Esophagus muscularis mucosa (tissue), 4 donors: ENCODE measurements at places on chromosomes 5 and 9. TPM values are rescaled to one million over a fixed set of nuclear protein-coding genes. Genes with fewer than 3 reads are reported as not detected.

- no peak for DNase-seq
These were observed 7.4 kb downstream of the MEF2C start for GRCh38 chr5:88875341-88876234.

GRCh38 chr5:124707520-124707919 is 38.9 kb downstream of the ZNF608 start:
- no peak for DNase-seq

DNA sequence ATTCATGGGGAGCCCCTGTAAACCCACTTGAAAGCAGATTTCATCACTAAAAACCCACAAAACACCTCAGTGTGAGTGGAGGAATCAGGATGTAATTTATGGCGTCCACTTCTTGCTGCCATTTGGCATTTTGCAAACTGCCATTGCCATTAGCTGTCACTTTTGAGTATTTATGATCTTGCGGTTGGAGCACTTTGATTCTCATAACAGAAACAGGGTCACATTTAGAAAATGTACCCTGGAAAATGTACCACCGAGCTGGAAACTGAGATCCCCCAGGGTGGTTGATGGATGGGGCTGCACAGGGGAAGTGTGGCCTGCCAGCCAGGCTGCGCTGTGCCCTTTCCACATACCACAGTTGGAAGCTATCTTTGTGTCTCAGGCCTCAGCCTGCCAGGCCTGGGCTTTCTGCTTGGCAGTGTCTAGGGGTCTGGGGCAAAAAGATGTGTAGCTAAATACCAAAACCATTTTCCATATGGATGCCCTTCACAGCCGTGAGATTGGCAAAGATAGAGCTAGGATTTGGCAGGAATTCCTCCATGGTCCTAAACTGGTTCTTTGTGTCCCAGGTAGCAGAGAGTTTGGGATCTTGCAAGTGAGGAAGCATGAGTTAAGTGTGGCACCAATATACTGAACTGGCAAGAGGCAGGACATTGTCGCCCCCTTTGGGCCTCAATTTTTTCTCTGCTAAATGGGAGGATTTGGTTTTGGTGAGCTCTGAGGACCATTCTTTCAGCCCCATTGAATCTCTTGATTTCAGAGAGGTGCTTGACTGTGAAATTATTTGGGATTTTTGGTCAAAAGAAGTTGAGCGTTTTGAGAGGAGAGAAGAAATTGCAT is 46.2 kb downstream of the GALNT10 start:
- peak; percentile 55 for DNase-seq

- no peak for DNase-seq
These were observed 41.6 kb upstream of the SLC36A2 start for GRCh38 chr5:151388960-151389359.

DNA sequence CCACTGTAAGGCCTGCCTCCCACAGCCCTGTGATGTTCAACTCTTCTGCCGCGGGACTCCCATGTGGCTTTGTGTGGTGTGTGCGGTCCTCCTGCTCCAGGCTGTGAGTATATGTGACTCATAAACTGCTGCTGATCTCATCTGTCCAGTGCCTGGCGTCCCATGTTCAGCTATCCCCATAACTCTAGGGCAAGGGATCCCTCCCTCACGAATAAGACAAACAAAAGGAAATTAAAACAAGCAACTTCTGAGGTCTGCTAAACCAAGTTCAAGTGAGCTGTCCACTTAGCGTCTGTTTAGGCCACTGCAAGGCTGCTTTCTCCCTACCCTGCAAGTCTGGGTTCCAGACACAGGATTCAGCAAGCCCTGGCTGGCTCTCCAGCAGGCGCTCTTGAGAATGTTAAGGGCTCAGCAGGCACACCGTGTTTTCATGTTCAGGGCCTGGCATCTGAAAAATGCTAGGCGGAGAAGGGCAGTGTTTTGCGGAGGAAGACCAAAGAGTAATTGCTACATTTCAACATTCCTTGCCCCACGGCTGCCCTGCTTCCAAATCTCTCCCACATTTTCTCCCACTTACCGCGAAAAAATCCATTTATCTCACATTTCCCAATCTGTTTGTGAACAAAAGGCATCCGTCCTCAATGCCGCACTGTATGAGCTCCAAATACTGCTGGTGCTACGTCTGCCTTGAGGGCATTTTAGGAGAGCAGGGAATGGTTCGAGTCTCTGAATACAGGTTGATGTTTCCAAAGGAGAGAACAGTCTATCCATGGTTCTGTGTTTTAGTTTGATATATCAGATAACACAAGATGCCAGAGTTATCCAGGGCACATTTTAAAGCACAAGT is 280.2 kb downstream of the SEMA5A start:
- DNase-seq: no peak

DNA sequence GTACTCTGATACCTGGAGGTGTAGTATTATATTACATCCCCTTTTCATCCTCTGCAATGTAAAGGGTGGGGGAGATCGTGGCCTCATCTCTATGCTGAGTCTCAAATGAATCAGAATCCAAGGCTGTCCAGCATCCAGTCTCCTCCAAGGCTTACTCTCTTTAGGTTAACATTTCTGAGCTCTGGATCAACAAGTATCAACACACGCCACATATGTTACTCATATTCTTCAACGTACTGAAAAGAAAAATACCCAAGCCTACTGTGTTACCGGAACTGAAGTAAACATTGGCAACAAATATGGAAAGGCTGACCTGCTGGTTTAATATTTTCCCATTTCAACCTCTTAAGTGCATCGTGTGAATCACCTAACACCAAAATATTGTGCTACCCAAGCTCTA is 241.8 kb downstream of the GAS1 start:
- DNase-seq: peak; percentile 26

- no peak for DNase-seq
These were observed 89.5 kb upstream of the GRIA1 start for GRCh38 chr5:153400931-153401330.

GRCh38 chr9:82939451-82939850 is 123.5 kb downstream of the RASEF start:
- DNase-seq: no peak

DNA sequence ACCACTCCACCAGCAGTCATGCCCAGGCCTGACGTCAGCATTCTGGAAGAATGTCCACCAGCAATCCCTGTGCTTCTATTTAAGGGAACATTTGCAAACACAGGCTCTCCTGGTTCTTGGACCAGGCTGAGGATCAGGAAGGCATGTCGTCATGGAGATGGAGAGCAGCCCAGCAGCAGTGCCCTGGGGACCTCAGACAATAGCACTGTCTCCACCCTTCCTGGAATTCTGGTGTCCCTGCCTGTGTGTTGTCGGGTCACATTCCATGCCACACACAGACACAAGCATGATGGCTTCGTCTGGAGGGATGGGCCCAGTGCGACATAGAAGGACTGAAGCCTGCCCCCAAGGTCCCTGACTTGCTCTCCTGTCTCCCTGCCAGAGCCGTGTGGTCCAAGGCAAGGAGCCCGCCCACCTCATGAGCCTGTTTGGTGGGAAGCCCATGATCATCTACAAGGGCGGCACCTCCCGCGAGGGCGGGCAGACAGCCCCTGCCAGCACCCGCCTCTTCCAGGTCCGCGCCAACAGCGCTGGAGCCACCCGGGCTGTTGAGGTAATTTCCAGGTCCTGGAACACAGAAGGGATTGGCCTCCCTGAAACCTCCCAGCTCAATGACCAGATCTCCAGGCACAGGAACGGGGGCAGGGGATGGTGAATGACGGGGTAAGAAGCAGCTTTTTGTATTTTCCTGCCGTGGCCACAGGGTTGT is 43.8 kb downstream of the STOM start:
- peak; percentile 97 for DNase-seq

DNA sequence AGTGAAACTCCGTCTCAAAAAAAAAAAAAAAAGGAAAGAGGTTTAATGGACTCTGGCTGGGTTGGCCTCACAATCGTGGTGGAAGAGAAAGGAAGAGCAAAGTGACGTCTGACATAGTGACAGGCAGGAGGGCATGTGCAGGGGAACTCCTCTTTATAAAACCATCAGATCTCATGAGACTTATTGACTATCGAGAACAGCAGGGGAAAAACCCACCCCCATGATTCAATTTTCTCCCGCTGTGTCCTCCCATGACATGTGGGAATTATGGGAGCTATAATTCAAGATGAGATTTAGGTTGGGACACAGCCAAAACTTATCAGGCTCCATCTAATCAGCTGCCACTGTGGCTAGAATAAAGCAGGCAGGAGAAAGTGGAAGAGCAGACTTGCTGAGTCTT is 610.4 kb upstream of the NUDT12 start:
- DNase-seq: no peak

- DNase-seq: no peak
These were observed 28.0 kb downstream of the NCS1 start for GRCh38 chr9:130200038-130200849.

- no peak for DNase-seq
These were observed 553 bp downstream of the MAP3K1 start for GRCh38 chr5:56815658-56816545.

DNA sequence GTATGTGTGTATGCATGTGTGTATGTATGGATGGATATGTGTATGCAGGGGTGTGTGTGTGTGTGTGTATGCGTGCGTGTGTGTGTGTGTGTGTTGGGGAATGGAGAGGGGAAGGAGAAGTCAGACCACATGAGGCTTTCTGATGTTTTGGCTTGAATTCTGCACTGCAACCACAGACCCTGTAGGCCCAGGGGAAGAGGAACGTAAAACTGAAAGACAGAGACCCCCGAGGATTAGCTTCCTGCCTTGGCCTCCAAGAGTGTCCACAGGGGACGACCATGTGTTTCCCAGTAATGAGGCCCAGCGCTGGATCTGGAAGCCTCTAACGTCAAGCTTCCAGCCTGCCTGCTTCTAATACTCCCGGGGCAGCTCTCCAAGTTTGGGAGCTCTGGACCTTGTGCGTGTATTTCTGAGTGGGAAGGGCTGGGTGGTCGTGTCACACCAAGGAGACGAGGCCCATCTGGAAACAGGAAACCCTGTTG is 5.8 kb downstream of the DCANP1 start:
- DNase-seq: no peak

NR5A1 gene
- total RNA-seq: 0.17 TPM

PCDHA1 gene
- total RNA-seq: not detected

FOXD4L3 gene
- not detected for total RNA-seq

ZBTB6 gene
- 7.6 TPM for total RNA-seq

CENPH gene
- total RNA-seq: 2.2 TPM

ENTPD2 gene
- 0.99 TPM for total RNA-seq

RAI14 gene
- 76.4 TPM for total RNA-seq

POLE3 gene
- total RNA-seq: 25.7 TPM

PDZD2 gene
- 11.6 TPM for total RNA-seq
